ENCODE measurements at places on chromosomes 1 and 21.

- DNase-seq, result no peak
Measured at GRCh38 chr1:2086446-2087078, 36.4 kb downstream of the PRKCZ start.

- DNase-seq, result no peak
Measured at GRCh38 chr1:81670286-81670685, 130.4 kb upstream of the ADGRL2 start.

GRCh38 chr1:234355782-234356510 is 17.3 kb upstream of the COA6 start:
- no peak for DNase-seq

- DNase-seq, result no peak
Measured at GRCh38 chr1:182337736-182338571, 53.6 kb downstream of the GLUL start.

DNA sequence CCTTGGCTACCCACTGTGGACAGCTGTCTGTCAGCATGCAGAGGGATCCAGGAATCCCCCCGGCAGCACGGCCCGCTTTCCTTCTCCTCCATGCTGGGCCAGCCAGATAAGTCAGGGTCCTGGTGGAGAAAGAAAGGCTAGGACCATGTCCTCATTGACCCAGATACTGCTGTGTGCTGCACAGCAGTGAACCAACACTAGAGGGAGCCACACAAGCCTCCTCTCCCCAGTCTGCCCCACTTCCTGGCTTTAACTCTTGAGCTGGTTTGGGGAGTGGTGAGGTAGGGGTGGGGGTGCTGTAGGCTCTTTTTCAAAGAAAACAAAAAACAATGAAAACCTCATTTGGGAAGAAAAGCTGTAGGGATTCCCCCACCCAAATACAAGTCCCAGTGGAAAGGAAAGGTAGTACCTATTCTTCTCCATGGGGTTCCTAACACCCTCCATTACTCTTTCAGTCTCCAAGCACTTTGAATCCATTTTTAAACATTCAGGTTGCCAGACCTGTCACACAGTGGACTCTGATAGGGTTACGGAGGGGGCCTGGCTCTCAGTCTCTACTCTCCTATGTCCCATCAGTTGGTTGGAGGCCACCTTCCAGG is 84.9 kb upstream of the CD1D start:
- peak; percentile 36 for DNase-seq

- peak; percentile 22 for DNase-seq
Measured at GRCh38 chr1:42680921-42681683, 1.1 kb upstream of the YBX1 start.

DNA sequence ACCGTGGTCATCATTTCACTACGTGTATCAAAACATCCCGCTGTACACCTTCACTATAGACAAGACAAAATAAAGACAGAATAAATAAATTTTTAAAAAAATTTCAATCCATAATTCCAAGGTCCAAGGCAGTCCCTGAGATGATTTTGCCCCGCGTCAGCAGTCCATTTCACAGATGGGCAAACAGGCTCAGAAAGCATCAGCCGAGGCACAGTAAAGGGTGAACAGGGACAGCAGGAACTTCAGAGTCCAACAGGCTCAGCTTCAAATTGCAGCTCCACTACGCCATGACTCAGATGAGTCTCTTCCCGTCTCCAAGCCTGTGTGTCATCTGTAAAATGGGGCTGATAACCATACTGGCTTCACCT is 15.0 kb downstream of the MATN1 start:
- no peak for DNase-seq

DNA sequence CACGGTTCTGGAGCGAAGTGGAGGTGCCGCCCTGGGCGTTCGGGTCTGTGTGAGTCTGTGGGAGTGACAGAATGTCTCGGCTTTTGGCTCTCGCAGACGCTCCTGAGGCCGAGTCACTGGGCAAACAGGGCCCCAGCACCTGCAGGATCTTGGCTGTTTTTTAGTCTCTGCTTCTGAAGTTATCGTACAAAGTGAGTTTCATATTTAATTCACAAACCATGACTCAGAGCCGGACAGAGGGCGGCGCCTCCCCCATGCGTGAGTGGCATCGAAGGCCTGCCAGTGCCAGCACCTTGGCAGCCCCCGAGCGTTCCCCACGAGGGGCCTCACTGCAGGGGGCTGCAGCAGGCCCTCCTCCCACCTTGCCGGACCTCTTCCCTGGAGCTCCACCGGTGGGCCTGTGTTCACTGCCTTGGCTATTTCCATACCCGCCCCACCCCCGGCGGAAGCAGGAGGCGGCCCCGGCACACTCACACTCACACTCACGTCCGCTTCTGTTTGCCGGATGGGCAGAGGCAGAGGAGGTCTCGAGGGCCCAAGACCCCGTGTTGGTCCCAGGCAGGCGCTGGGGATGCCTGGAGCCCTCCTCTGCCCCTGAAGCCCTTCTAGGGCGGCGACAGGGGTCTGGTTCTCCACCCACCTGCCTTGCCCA is 56.3 kb downstream of the MORN1 start:
- DNase-seq, result no peak

DNA sequence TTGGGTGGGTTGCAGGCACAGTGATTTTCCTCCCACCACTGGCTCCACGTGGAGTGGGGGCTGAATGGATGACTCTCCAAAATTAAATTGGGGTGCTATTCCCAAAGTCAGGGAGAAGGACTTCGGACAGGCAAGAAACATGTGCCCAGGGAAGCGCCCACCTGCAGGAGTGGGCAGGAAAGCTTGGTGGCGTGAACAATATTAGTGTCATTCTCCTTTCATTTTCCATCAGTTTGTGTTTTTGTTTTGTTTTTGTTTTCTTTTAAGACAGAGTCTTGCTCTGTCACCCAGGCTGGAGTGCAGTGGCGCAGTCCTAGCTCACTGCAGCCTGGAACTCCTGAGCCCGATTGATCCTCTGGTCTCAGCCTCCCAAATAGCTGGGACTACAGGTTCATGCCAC is 30.1 kb downstream of the TOMM20 start:
- no peak for DNase-seq

- DNase-seq, result peak; percentile 20
Measured at GRCh38 chr1:198253668-198254067, 96.9 kb downstream of the NEK7 start.

GRCh38 chr21:39048574-39048973 is 134.7 kb downstream of the PSMG1 start:
- DNase-seq, result no peak

- no peak for DNase-seq
Measured at GRCh38 chr1:231793893-231794292, 167.3 kb downstream of the DISC1 start.

GRCh38 chr1:228059634-228060457 is 22.7 kb upstream of the ARF1 start:
- peak; percentile 78 for DNase-seq

DNA sequence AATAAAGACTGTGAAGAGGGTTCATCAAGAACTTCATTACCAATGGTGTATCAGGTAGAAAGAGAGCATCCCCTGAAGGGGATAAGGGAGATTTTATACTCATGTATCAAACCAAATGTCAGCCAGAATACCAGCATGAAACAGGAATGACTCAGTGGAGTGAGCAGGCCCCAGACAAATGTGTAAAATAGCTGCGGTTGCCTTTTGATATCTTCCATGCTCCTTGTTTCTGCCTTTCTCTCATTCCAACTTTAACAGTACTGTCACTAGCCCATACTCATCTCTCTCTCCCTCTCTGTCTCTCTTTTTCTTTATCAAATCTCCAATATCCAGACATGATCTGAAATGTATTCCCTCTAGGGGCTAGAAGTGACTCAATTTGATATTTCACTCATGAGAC is 47.8 kb downstream of the GPR88 start:
- no peak for DNase-seq

DNA sequence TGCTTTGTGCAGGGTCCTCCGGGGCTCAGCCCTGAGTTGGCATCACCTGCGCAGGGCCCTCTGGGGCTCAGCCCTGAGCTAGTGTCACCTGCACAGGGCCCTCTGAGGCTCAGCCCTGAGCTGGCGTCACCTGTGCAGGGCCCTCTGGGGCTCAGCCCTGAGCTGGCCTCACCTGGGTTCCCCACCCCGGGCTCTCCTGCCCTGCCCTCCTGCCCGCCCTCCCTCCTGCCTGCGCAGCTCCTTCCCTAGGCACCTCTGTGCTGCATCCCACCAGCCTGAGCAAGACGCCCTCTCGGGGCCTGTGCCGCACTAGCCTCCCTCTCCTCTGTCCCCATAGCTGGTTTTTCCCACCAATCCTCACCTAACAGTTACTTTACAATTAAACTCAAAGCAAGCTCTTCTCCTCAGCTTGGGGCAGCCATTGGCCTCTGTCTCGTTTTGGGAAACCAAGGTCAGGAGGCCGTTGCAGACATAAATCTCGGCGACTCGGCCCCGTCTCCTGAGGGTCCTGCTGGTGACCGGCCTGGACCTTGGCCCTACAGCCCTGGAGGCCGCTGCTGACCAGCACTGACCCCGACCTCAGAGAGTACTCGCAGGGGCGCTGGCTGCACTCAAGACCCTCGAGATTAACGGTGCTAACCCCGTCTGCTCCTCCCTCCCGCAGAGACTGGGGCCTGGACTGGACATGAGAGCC is 22.7 kb downstream of the COL6A1 start:
- DNase-seq, result no peak

GRCh38 chr1:26772687-26773086 is 15.1 kb upstream of the PIGV start:
- DNase-seq, result no peak

DNA sequence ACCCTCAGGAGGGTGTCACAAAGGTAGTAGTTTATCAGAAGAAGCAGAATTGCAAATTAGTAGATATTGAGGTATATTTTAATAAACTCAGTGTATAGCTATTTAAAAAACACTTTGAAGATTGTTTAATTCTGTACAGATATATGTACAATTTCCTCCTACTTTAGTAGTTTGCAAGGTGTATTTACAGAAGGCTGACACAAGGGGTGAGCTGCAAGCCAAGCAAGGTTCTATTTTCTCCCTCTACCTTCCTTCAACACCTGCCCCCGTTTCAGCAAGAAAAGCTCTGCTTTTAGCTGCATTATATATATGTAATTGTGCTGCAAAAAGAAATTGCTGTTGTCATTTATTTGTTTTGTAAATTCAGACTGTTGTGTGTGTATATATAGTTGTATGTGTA is 674.2 kb upstream of the PKN2 start:
- DNase-seq, result no peak

GRCh38 chr1:203039609-203040512 is 13.6 kb downstream of the PPFIA4 start:
- DNase-seq, result peak; percentile 21

- no peak for DNase-seq
Measured at GRCh38 chr1:173112129-173112528, 61.4 kb upstream of the TNFSF18 start.

DNA sequence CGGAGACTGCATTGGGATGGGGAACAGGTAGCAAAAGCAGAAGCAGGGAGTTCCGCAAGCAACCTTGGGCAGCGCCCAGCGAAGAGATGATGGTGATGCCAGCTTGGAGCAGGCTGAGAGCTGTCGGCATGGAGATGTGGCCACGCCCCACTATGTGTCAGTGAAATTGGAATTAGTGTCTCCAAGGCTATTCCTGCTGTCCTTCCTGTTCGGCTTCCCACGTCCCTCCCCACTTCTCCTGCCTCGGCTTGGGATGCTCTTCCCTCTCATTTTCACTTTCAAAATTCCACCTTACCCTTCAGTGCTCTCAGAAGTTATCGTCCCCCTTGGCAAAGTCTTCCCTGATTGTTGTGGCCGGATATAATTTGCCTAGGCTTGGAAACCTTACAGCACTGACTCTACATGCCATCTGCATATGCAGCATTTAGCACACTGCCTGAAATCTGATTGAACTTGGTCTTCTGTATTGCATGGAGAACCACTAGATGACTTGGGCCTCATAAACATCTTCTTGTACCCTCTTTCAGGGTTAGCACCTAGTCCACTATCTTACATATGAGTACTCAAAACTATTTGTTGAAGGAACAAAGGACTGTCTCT is 270.7 kb upstream of the RUNX1 start:
- DNase-seq, result no peak
